Stimulated activated CD8-positive, alpha-beta memory T cell treated with anti-CD3 and anti-CD28 coated beads, Interleukin-2, amount 100 ng/mL, for 1 hour (primary cell): ENCODE measurements at places on chromosomes 3 and 15.

GRCh38 chr3:32423956-32424557 is 32.4 kb downstream of the CMTM7 start:
- no peak for DNase-seq

DNA sequence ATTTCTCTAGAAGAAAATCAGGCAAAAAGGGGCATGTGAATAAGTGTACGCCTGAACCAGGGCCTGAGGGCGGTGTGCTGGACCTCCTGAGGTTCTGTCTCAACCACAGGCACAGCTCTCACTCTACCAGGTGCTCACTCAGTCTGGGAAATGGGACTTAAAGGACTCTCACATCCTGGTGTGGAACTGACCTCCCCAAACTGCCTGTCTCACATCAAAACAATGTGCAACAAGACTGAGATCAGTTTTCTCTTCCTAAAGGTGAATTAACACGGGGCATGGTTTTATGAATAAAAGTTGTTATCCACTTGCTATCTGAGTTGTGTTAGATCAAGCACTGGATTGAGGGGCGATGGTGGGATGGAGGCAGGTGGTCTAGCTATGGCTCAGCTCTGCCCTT is 4.8 kb downstream of the STOML1 start:
- DNase-seq, result no peak

GRCh38 chr3:139434764-139435307 is 41.5 kb downstream of the RBP2 start:
- no peak for DNase-seq

- no peak for DNase-seq
Observed at GRCh38 chr3:5198986-5199731, 11.7 kb downstream of the EDEM1 start.

GRCh38 chr15:41513506-41514227 is at the start of gene LTK:
TSS of gene LTK (minus strand) at chr15:41513827. CDS start at chr15:41513709, 118 bp downstream.
- DNase-seq, result no peak

DNA sequence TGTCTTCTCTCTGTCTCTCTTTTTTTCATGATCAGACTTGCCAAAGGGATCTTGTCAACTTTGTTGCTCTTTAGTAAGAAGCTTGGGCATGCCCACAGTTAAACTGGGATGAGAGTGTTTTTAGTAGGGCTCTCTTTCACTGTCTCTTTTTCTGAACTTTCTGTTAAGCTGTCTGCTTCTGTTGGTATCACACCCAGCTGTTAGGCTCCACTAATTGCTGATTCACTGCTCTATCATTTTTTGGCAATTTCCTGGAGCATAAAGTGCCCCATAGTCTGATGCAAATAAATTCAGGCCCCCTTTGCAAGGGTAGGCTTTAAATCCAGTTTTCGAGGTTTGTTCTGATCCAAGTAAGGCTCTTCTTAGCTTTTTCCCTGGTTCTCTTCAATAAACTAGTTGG is 360.4 kb upstream of the ADAMTS9 start:
- DNase-seq, result no peak

DNA sequence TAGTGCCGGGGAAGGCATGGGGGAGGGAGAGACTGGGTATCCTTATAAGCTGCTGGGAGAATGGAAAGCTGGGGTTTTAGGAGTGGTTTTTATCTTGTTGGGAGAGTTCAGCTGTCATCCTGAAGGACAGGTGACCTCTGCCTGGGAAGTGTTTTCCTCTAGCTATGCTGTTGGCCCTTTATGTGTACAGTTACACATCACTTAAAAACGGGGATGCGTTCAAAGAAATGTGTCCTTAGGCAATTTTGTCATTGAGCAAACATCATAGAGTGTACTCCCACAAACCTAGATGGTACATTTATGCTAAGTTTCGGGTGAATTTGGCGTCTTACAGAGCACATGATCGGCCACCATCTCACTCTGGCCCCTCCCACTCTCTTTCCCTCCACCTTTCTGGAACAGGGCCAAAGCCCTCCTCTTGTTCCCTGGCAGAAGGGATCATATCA is 164.3 kb upstream of the NUDT16 start:
- no peak for DNase-seq
